Natural killer cell (primary cell): ENCODE measurements at places on chromosomes 5 and 9. TPM values are rescaled to one million over a fixed set of nuclear protein-coding genes. Genes with fewer than 3 reads are reported as not detected.

The PRPF4 gene
- 23.2 TPM for total RNA-seq

The SPATA31C1 gene
- not detected for total RNA-seq

The HACD4 gene
- total RNA-seq, result 14.0 TPM

The RGS14 gene
- 57.3 TPM for total RNA-seq

The PRSS3 gene
- not detected for total RNA-seq

The NTRK2 gene
- total RNA-seq, result not detected

The EIF4E1B gene
- not detected for total RNA-seq

The GLT6D1 gene
- total RNA-seq, result not detected
